ENCODE measurements at places on chromosomes 11 and 22.

- DNase-seq, result no peak
Observed at GRCh38 chr11:68659158-68659921, 25.0 kb upstream of the GAL start.

GRCh38 chr11:115300660-115301428 is 203.4 kb downstream of the CADM1 start:
- no peak for DNase-seq

GRCh38 chr11:124098141-124098540 is 17.1 kb upstream of the VWA5A start:
- no peak for DNase-seq

DNA sequence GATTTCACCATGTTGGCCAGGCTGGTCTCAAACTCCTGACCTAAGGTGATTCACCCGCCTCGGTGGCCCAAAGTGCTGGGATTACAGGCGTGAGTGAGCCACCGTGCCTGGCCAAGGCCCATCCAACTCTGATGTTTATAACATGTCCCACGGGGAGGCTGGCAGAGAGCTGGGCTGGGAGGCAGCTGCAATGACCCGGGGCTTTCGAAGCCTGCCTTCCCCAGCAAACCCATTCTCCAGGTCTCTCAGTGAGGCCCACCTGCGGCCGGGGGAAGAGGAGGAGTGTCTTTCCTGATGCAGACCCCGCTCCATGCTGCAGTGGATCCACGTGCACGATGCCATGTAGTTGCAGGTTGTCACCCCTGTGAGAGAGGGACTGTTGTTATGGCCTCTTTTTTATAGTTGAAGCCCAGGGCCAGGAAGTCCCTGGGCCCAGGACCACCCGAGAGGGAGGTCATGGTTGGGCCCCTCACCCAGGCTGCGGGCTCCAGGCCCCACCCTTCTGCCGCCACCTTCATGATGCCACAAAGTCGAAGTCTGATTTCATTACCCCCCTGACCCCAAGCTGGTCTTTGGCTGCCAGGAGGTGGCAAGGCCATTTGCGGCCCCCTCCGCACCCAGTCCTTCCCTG is 38.3 kb downstream of the KCNJ4 start:
- no peak for DNase-seq

DNA sequence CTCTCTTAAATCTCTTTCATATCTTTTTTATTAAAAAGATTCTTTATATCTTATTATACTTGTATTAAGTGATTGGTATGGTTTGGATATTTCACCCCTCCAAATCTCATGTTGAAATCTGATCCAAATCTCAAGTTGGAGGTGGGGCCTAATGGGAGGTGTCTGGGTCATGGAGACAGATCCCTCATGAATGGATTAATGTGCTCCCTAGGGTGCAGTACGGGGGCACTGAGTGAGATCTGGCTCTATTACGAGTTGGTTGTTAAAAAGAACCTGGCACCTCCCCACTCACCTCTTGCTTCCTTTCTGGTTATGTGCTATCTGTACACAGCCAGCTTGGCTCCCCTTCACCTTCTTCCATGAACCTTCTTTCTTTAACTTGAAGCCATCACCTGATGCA is 149.6 kb downstream of the CWF19L2 start:
- no peak for DNase-seq

DNA sequence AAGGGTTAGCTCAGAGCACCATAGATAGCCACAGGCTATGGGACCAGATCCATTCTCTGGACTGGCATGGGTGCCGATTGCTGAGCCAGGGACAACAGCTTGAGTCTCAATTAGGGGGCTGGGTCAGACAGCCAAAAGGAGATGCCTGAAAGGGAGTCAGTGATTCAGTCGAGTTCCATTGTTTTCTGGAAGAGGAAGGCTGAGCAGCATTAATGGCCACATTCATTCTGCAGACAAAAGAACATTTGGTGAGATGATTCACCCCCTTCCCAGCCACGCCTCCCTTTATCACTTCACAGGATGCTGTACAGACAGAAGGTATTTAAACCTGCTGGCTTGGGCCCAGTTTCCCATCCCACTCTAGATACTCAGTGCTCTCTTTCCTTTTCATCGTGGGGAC is 131.9 kb downstream of the ADAMTS15 start:
- peak; percentile 77 for DNase-seq

- no peak for DNase-seq
Observed at GRCh38 chr22:45544588-45545170, 42.0 kb downstream of the FBLN1 start.

DNA sequence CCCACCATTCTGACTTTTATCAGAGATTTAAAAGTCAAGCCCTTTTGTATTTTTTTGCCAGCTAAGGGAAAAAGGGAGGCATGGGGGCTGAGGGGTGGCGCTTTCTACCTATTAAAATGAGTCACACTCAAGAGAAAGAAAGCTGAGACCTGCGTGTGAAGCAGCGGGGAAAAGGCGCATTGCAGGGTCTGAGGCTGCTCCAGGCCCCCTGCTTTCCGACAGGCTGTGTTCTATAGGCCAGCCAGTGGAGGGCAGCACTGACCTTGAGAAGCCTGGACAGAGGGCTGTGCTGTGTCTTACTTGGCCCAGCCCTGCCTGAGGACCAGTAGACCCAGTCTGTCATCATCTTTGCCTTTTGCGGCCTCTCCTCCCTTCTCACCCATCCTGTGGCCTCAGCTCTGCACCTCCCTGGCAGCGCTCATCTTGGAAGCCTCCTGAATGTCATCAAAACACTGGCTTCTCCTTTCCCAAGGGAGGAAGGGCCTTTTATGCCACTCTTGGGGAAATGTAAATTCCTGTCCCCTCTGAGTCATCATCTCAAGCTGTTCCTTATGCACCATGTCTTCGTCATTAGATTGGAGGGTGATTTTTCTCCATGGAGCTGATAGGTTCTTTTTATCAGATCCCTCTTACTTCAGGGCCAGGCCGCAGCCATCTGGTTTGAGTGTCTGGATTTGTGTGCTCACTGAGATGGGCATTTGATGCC is 12.6 kb upstream of the MAPK8IP1 start:
- DNase-seq, result peak; percentile 73

- DNase-seq, result peak; percentile 61
Observed at GRCh38 chr11:33125611-33126010, 35.7 kb downstream of the CSTF3 start.

DNA sequence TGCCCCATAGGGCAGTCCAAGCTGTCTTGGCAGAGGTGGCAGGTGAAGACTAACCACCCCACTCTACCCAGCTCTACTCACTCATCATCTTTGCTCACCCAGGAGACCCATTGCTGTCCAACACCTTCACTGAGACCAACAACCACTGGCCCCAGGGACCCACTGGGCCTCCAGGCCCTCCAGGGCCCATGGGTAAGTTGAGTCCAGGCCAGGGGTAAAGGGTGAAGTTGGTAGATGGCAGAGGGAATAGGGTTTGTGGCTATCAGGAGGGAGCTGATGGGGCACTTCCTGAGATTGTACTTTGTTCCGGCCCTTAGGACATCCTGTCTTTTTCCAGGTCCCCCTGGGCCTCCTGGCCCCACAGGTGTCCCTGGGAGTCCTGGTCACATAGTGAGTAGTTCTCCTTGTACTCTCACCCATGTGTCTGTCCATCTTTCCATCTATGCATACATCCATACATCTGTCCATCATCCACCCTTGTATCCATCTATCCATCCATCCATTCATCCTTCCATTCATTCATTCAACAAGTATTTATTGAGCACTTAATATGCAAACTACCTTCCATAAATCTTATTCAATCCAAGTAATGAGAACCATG is 27.7 kb downstream of the EMID1 start:
- DNase-seq, result no peak

GRCh38 chr22:39459681-39460080 is 2.9 kb downstream of the MGAT3 start:
- no peak for DNase-seq

GRCh38 chr11:78613378-78613813 is 38.7 kb upstream of the NARS2 start:
- no peak for DNase-seq

GRCh38 chr11:128610721-128611617 is 23.6 kb upstream of the ETS1 start:
- no peak for DNase-seq

DNA sequence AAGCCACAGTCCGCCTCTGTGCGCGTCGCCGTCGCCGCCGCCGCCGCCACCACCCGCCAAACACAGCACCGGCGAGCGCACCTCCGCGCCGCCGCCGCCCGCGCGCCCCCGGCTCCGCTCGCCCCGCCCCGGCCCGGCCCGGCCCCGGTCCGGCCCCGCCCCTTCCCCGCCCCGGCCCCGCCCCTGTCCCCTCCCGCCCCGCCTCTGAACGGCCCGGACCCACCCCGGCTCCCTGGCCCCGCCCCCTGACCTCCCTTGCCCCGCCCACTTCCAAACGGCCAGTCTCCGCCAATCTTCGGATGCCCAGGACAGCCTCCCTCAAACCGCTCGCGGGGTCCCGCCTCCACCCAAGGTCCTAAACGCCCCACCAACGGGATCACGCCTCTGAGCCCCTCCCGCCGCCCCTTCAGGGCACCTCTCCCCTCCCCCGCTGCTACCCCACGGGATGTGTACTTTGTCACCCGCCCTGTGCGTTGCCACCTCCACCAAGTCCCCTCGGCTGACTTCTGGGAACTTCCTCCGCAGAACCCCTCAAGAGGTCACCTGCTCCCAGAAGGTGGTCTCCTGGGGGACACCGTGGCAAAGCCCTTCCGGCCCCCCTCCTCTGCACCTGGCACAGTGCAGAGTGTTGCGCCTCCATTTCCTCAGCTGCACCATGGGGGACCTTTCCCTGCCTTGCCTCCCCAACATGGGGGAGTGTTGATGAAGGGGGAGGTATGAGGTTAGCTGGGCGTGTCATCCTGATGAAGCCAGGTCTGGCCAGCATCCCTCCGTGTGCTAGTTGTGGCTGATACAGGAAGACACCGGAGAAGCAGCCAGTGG is at the start of gene KIAA0930:
Gene KIAA0930, minus strand, starts transcription at position 85 of the 822 bp plus-strand sequence. CDS start 191 bp downstream, outside the sequence.
- peak; percentile 56 for DNase-seq

GRCh38 chr11:65553301-65554001 is 4.7 kb downstream of the LTBP3 start:
- peak; percentile 79 for DNase-seq

DNA sequence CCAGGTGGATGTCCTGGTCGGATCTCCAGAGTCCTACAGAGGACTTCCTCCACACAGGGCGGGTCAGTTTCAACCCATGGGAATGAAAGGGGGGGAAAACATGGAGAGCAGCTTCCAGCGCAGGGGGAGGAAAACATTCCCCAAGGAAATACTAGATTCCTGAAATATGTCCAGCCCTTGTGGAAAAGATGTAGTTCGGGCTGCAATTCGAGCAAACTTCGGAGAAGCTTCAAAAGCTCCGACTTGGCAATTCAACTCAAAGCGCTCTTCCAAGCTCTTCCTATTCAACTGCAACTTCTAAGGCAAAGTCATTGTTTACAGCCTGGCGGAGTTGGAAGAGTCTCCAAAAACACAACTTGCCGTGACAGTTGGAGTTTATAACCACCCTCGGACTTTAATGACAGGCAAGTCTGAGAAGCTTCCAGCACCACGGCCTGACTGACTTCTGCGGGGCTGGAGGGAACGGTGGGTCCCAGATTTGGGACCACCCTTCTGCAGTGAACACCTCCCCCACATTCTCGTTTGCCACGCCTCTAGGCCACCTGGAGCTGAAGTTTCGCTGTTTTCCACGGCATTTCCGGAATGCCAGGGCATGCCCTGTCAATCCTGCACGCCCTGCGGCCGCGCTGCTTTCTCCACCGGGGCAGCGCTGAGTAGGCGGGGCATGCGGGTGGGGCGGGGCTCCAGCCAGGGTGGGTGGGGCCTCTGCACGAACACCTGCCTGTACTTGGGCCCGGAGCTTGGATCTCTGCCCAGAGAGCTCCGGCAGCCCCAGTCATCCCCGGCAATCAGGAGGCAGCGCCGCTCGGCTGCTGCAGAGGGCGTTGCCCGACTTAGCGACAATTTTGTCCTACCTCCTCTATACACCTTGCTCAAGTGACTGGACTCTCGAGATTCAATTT is 49.0 kb upstream of the BIRC3 start:
- peak; percentile 92 for DNase-seq

DNA sequence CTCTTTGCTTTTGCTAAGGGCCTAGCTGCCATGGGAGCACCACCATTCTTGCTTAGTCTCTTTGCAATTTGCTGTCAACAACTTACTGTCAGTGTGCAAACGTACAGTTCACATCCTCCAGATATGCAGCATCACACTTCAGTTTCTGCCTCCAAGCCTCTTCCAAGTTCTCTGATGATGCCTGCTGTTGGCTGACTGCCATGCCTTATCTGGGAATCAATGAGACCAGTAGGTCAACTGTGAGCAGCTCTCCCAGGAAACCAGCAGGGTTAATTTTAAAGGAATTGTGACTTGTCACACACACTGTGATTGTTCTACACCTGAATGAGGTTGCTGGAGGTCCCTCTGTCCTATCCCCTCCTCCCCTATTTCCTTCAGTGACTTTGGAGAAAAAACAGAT is 56.0 kb downstream of the COPB1 start:
- DNase-seq, result no peak

- no peak for DNase-seq
Observed at GRCh38 chr11:69180226-69180625, 24.5 kb downstream of the SMIM38 start.

GRCh38 chr11:39571081-39571480 is 1888.4 kb downstream of the LRRC4C start:
- no peak for DNase-seq

DNA sequence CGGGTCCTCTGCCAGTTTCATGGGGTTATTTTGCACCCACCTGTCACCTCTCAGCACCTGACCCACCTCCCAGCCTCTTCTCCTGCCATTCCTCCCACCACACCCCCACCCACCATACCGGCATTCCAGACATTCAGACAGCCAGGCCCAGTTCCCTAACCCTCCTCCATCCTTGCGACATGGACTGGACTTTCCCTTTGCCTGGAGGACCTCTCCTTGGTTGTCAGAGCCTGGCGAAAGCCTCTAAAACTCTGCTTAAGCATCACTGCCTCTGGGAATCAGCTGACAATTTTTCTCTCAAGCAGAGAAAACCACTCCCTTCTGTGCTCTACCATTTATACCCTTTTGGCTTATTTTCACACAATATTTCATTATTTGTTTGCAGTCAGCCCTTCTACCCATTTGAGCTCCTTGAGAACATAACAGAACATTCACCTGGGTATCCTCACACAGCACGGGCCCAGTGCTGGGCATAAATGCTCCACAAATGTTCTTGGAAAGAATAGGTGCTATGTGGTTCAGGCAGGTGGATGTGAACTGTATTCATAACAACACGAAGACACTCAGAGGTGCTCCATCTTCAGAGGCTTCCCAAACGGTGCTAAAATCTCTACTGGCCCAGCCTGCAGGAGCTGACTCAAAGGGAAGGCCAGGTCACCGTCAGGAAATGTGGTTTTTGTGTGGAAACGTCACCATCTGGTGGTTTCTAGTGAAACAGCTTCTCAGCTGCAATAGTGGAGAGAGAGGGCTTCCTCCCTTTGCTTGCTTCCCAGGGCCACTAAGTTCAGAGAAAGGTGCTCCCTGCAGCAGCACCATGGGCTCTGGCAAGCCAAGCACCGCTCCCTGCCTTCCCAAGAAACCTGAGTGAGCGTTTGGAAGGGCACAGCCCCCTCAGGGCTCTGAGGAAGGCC is 10.4 kb downstream of the SPATA19 start:
- peak; percentile 28 for DNase-seq

- DNase-seq, result no peak
Observed at GRCh38 chr22:48084041-48084728, 1321.7 kb downstream of the TBC1D22A start.

DNA sequence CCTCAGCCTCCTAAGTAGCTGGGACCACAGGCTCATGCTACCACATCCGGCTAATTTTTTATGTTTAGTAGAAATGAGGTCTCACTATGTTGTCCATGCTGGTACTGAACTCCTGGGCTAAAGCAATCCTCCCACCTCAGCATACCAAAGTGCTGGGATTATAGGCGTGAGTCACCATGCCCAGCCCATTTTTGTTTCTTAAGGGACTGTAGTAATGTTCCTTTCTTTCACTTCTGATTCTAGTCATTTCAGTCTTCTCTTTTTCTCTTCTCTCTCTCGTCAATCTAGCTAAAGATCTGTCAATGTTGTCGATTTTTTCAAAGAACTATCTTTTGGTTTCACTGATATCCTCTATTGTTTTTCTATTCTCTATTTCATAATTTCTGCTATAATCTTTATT is 111.0 kb upstream of the APOA1 start:
- DNase-seq, result peak; percentile 85
